Stimulated activated CD4-positive, alpha-beta T cell treated with anti-CD3 and anti-CD28 coated beads, TNF-alpha, amount 100 ng/mL, for 4 hours (primary cell): ENCODE measurements at places on chromosomes 4 and X.

GRCh38 chr4:16106956-16107355 is 23.1 kb upstream of the PROM1 start:
- DNase-seq: no peak

- no peak for DNase-seq
Measured at GRCh38 chr4:163772238-163772637, 277.7 kb downstream of the TMA16 start.

GRCh38 chr4:16120720-16121119 is 36.9 kb upstream of the PROM1 start:
- no peak for DNase-seq

GRCh38 chr4:47858006-47858405 is 20.1 kb upstream of the CORIN start:
- DNase-seq: no peak
